ENCODE measurements at places on chromosomes 2 and 18. TPM values are rescaled to one million over a fixed set of nuclear protein-coding genes. Genes with fewer than 3 reads are reported as not detected.

IL36G gene
- not detected for total RNA-seq

LRP2 gene
- total RNA-seq: 0.03 TPM

DNA sequence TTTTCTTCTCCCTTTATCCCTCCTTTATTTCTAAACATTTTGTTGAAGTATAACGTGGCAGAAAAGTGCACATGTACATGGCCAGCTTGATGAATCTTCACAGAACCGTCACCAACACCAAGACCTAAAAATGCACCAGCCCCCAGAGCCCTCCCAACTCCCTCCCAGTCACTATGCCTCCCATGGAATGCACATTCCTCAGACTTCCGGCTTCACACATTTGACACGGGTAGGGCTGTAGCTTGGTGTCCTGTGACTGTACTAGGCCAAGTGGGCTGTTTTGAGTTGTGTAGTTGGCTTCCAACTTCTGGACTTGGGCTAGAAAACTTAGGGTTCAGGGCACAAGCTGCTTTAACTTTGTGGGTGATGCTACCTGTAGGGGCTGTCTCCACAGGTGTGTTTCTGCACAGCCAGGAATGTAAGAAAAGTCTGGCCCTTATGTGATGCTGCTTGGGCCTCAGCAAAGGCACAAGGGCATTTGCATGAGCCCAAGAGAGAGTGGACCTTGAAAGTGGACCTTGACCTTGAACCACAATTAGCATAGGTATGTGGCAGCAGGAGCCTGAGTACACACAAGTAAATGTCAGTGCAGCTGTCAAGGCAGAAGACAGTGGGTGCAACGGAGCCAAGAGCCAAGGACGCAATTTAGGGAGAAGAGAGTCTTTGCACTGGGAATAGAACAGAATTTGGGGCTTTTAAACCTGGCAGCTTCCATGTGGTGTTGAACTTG lies 78.4 kb downstream of the SEPTIN10 start:
- no peak for DNase-seq

ASPRV1 gene
- total RNA-seq: 0.46 TPM

DNA sequence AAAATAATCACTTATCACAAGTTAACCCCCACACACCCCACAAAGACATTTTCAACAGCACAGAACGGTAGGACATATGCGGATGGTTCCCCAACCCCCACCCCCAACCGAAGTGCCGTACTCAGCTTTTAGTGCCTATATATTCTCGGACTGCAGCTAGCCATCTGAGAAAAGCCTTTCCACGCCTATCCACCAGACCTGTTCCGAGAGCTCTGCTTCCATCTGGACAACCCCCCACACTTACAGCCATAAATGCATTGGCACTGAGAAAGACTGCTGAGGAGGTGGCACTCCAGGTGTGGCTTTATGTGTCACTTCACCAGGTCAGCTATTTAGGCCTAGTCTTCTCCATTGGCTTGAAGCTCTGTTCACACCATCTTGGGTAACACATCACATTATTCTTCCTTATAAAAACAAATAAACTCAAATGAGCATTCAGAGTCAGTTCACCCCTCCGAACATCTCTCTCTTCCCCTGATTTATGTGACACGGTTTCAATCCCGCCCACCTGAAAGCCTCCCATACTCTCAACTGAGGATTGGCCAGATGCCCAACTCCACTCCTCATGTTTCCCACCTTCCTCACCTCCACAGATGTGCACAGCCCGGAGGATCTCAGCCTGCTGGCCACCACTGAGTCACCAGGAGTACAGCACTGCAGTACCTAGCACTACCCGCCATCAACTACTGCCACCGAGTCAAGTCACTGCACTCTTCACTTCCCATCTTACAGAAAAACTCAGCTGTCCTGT lies 127.4 kb downstream of the CACNB4 start:
- no peak for DNase-seq

GRCh38 chr18:77131652-77132368 lies 773 bp downstream of the MBP start:
- DNase-seq: no peak

APOB gene
- 0.95 TPM for total RNA-seq

DNA sequence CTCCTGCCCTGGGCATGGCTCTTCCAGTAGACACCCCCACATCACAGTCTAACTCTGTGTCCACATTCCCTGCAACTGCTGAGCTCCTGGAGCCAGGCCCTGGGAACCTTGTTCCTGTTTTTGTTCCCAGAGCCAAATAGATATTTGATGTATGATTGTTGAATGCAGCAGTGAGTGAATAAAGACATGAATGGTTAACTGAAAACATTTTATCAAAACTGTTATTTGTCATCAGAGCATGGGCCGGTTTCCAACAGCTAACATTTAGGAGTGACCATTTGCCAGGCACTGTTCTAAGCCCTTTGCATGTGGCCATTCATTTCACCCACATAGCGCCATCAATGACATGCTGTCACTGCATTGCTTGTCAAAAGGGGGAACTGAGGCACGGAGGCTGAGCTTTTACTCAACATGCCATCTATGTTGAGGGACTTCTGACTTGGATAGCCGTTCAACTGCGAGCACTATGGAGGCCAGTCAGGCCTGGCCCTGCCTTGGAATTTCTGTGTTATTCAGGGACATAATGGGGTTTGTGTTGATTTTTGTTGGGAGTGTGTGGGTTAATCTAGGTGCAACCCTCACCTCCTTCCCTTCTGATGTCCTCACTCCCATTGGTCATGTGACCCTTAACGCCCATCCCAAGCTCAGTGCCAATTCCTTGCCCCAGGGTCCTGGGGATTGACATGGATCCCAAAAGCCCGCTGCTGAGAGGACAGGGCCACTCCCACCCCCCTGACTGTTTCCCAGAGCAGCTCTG lies 12.6 kb downstream of the IL1R1 start:
- DNase-seq: no peak

DNA sequence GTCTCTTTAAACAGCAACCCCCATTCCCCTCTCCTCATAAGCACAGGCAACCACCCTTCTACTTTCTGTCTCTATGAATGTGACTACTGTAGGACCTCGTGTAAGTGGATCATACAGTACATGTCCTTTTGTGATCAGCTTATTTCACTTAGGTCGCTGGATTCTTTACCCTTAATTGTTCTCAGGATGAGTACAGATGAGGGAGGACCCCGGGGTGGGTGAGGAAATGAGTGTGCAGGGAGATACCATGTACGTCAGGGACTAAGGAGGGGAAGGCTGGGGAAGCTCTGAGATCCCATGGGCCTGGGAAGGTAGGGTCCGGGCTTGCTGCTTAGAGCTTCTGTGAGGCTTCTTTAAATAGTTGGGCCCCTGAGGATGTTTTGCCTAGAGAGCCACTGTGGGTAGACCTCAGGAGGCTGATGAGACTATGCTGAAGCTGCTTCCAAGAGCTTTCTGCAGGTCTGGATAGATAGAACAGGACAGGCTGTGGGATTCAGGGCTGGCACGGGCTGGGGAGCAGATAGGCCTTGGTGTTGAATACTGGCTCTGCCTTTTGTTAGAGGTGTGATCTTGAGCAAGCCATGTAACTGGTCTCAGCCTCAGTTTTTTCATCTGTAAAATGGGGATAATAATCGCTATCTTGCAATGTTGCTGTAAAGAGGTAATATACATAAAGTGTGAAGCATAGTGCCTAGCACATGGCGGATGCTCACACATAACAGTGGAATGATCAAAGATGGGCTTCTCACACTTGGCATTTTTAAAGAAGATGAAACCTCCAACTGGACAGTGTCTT lies 155.3 kb downstream of the PRKCE start:
- DNase-seq: no peak

GRCh38 chr2:37507703-37508102 lies 163.3 kb downstream of the QPCT start:
- DNase-seq: no peak

DNA sequence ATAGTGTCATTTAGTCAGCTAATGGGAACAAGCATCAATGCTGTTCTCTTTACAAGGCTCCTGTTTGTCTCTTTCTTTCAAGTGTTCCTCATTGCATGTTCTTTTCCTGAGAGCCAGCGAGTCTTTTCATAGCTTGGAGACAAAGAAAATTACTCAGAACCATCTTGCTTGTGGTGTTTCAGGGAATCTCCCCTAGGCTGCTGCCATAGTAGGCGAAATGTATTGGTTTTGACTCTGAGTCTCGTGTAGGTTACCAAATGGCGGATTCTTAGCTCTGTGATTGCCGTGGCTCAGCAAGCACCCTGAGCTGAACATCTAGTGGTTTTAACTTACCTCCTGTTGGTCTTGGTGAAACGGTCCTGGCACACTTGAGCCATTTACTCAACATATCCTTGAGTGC lies 68.7 kb downstream of the RHBDD1 start:
- no peak for DNase-seq

- no peak for DNase-seq
These were observed 100.2 kb downstream of the TNS1 start for GRCh38 chr2:217902379-217903141.

LCT gene
- total RNA-seq: 0.05 TPM

DNA sequence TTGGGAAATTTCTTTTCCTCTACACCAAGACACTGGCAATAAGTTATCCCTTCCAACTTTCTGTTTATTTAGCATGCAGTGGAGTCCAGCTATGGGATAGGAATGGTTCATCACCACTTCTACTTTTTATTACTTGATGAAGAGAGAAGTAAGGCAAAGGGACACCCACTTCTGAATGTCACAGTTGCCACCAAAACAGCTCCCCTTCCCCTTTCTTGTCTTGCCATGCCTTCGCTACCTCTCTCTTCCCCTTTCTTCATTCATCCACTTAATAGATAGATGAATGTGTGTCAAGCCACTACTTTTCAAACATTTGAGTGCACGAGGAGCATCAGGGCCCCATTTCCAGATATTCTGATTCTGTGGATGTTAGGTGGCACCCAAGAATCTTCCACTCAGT lies 59.6 kb downstream of the KCTD18 start:
- no peak for DNase-seq

DNA sequence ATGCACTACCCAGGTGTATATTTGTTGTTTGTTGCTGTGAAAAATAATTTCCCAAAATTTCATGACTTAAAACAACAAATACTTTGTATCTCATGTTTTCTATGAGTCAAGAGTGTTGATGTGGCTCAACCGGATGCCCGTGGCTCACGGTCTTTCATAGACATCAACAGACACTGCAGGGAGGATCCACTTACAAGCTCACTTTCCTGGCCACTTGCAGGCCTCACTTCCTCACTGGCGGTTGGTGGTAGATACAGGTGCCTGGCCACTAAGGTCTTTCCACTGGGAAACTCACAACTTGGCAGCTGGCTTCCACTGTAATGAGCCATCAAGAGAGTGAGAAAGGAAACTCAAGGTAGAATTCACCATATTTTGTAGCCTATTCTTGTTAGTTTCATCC lies 662.9 kb downstream of the IRS1 start:
- no peak for DNase-seq

DNA sequence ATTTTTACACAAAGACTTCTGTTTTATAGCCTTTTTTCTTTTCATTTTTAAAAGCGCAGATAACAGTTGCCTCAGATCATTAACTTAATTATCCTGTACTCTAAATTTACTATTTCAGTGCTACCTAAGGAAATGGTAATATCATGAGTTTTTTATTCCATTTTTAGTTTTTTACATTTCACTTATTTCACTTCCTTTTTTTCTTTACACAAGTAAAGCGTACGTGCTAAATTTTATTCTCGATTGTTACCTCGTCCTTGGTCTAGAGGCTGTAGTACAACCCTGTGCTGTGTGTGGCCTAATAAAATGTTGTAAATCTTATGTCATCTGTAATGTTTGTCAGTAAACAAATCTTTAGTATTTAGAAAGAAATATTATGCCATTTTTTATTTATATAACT lies 49.2 kb downstream of the CRIM1 start:
- no peak for DNase-seq

GRCh38 chr2:106566050-106566449 lies 78.9 kb downstream of the CD8B2 start:
- no peak for DNase-seq

ANKRD30BL gene
- not detected for total RNA-seq

GRCh38 chr2:172693037-172693436 lies 42.6 kb upstream of the RAPGEF4 start:
- DNase-seq: peak; percentile 23

- no peak for DNase-seq
These were observed 22.1 kb downstream of the TGFA start for GRCh38 chr2:70531419-70532086.

GRCh38 chr2:227370791-227371312 lies 8.3 kb downstream of the TM4SF20 start:
- no peak for DNase-seq

DNA sequence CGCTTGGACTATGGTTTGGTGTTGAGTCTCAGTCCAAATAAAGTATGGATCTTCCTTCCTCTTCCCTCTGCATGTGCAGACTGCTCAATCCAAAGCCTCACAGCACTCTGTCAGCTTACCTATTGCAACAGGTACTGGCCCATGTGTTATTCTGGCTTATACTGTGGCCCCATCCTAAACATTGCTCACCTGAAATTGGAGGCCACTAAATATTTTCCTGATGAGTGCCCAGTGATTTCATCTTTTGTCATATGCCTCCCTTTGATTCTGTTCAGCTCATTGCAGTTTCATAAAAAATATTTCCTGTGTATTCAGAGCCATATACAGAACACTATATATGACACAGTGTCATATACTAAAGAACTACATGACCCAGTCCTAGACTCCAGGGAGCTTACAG lies 86.3 kb upstream of the FAM136A start:
- no peak for DNase-seq

- DNase-seq: no peak
These were observed 78.1 kb downstream of the ZDBF2 start for GRCh38 chr2:206352571-206352970.

DIPK1C gene
- total RNA-seq: not detected

DNA sequence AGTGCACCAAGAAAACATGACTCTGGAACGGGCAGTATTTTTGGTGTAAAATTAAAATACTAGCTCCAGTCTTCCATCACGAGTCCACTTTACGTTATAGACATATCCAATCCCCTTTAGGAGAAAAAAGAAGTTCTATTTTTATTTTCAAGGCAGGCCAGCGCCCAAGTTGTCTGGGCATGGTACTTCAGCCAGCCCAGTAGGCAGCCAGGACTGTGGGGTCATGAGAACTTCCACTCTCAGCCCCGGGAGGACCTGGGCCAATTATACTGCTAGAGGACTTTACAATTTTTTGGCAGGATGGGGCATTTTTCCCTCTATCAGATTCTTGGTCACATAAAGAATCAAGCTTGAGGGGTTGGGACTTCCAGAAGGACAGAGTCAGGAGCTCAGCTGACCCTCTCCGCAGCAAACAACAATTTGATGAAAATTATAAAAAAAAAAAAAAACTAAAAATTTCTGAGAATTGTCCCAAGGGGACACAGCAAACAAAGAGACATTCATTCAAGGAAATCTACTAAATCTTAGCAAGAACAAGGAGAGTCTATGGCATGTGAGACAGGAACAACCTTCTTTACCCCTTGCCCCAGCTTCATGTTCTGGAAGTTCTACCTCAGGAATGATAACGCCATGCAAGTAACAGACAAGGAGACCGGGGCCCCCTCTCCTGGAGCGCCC lies 37.3 kb upstream of the B3GNT2 start:
- DNase-seq: no peak

UGT1A4 gene
- not detected for total RNA-seq

- DNase-seq: no peak
These were observed 260.8 kb upstream of the HDAC4 start for GRCh38 chr2:239661334-239662312.

- peak; percentile 20 for DNase-seq
These were observed 5.1 kb upstream of the MIB1 start for GRCh38 chr18:21735452-21736015.

GRCh38 chr2:263774-264492 lies at the start of gene SH3YL1:
Gene SH3YL1 (minus strand): TSS chr2:264032. CDS start chr2:263984, 48 bp downstream.
- DNase-seq: peak; percentile 59

- DNase-seq: no peak
These were observed 204.6 kb downstream of the EIPR1 start for GRCh38 chr2:3173031-3173430.

- no peak for DNase-seq
These were observed 124.8 kb downstream of the NUP35 start for GRCh38 chr2:183248866-183249567.

Measured in activated T-cell treated with anti-CD3 and anti-CD28 coated beads, Interleukin-2, amount 50 U/mL, for 4 hours (primary cell).